ENCODE measurements at places on chromosomes 2 and 18. TPM values are rescaled to one million over a fixed set of nuclear protein-coding genes. Genes with fewer than 3 reads are reported as not detected.

Gene ANKRD23
- total RNA-seq = 2.8 TPM

Gene TMEM150A
- total RNA-seq = 21.3 TPM

Gene GPR39
- total RNA-seq = not detected

Gene DSG2
- total RNA-seq = 2.1 TPM

Gene CRYGD
- not detected for total RNA-seq

Gene CXCR2
- total RNA-seq = 2.2 TPM

Gene CASP8
- 41.1 TPM for total RNA-seq

Gene CCDC85A
- total RNA-seq = 1.1 TPM

Gene TFPI
- 46.8 TPM for total RNA-seq

Gene EPB41L3
- total RNA-seq = 134 TPM

Gene BOLL
- total RNA-seq = not detected

Gene SLC4A5
- 1.3 TPM for total RNA-seq

Gene RMDN2
- 62.0 TPM for total RNA-seq

Gene SERPINB5
- not detected for total RNA-seq

Gene ZNF142
- total RNA-seq = 24.6 TPM

Gene RGPD3
- total RNA-seq = 0.35 TPM

Gene ASB18
- total RNA-seq = not detected

Gene NCKAP1
- 134 TPM for total RNA-seq

Gene CNPPD1
- 32.6 TPM for total RNA-seq

Gene NCKAP5
- total RNA-seq = 1.0 TPM

Gene CCT7
- 339 TPM for total RNA-seq

Gene FAM124B
- 0.86 TPM for total RNA-seq

Gene SOX11
- total RNA-seq = not detected

Gene VAMP5
- total RNA-seq = 122 TPM

Gene GREB1
- 2.6 TPM for total RNA-seq
